Fibroblast of skin of left biceps (primary cell): ENCODE measurements at places on chromosomes 16 and 17.

DNA sequence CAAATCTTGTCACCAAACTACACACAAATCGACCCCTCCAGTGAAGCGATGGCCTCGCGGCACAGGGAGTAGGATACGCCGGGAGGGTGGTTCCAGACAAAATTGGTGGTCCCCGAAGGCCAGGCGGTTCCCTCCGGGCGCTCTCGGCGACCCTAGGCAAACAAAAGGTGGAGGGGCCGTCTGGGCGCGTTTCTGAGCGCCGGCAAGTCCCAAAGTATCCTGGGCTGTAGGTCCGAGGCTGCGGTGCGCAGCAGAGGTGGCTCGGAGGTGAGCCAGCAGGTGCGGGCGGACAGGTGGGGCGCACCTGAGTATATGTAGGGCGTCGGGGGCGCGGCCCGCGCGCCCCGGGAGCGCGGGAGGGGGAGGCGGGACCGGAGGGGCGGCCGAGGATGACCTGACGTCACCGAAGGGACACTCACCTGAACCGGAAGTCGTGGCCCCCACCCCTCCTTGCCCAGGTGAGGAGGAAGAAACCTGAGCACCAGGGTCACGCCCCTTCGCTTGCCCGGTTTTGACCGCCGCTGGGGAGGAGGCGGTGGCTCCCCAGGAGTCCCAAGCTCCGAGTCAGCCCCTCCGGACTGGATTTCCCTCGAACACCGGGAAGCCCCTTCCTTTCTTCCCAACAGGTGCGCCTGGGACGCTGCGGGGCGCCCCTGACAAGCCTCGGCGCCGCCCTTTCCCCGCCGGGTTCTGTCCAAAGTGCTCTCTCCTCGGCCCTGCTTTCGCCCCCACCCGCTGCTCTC is at the start of gene CLDN7:
TSS of gene CLDN7 (minus strand) at position 287 of the 743 bp plus-strand sequence. CDS start 435 bp downstream, outside the sequence.
- no peak for DNase-seq

GRCh38 chr17:79952901-79953300 is 82.8 kb downstream of the TBC1D16 start:
- DNase-seq: no peak

DNA sequence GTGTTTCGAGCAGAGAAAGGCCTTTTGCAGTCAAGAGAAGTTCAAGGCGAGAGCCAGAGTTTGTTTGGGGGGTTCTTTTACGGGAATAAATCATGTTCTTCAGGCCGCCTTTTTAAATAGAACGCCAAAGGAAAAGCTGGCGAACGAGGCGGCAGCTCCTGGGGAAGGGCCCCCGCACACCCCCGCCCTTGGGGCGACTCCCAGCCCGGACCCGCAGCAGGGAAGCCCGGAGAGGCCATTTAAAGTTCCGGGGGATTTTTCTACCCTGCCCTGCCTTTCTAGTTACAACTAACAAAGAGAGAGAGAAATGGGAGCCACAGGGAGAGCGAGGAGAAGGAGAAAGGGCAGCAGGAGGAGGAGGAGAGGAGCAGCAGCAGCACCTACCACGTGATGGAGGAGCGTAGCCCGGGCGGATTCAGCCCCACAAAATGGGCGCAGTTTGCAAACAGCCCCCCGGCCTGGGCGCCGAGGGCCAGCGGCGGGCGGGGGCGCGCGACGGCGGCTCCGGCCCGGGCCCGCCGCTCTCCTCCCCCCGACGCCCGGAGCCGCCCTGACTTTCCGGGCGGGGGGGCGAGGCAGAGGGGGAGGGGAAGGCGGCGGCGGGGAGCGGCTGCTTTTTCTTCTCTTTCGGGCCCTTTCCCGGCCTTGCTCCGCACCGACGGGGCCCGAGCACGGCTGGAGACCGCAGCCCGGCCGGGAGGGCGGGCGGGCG is 634 bp downstream of the KANSL1 start:
- DNase-seq: no peak

DNA sequence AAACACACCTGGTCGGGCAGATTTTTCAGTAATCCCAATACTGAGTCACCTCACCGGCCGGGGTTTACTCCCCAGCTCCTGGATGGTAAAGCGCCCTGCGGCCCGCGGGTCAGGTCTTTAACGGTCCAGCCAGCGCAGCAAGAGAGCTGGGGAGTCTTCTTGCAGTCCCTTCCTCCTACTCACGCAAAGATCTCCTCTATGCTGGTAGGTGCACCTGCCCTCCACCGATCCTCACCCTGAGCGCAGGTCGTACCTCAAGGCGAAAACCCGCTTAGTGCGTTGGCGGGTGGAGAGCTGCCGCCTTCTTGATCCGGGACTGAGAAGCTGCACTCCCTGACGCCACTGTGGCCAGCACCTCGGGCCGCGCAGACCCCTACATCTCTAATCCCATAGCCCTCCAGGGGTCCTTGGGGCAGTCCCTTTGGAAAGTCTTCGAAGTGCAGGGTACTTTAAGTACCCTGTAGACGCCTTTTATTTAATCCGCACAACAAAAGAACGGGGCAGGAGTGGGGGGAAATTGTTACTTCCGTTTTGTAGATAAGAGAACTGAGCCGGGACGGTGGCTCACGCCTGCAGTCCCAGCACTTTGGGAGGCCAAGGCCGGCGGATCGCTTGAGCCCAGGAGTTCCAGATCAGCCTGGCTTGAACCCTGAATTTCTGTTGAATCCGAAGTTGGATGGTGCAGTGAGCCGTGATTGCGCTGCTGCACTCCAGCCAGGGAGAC is 10.4 kb upstream of the HOXB13 start:
- no peak for DNase-seq

DNA sequence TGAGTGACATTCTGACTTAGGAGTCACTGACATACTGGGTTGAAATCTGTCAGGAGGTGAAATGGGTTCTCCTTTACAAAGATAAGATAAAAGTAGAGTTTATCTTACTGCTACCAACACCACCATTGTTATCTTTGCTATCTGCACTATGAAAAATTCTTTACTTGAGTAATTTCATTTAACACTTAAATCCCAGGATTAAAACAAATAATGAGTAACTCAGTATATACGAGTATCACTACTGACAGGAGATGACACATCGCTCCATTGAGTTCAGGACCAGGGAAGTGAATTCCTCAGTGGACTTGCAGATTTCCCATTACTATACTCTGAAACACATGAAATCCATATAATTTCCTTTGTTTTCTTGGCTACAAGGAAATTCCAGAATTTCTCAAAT is 242.1 kb upstream of the NLRP1 start:
- DNase-seq: no peak

DNA sequence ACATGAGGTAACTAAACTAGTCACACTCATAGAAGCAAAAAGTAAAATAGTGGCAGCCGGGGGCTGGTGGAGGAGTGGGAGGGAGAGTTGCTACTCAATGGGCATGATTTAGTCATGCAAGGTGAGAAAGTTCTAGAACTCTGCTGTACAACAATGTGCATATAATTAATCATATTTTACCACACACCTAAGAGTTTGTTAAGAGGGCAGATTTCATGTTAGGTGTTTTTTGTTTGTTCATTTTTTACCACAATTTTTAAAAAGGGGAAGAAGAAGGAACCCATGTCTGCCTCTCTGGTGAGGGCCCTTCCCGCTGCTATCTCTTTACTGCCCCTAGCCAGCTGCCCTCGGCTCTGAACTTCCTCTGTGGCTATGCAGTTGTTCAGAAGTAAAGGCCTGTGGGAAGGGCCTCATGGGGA is 11.2 kb downstream of the CD300LB start:
- DNase-seq: no peak

GRCh38 chr17:81821147-81821546 is 11.9 kb downstream of the MCRIP1 start:
- DNase-seq: no peak
